ENCODE measurements at places on chromosomes 2 and 18.

DNA sequence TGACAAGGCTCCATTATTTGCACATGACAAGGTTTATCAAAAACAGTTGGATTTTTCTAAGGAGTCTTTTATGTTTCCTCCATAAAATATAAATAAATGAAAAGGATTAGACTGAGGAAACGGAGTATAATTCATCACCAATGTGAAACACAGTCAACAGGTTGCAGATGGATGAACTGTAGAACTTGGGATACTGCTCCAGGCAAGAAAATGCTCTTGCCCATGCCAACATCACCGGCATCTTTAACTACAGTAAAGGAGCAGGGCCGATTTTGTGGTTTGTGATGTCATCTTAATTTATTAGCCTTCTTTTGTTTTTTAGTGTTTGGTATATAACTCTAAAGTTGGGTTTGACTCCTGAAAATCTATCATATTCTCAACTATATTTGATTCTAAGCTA is 577.3 kb downstream of the EPHA4 start:
- no peak for DNase-seq

- no peak for DNase-seq
Measured at GRCh38 chr2:188576651-188577050, 285.0 kb downstream of the GULP1 start.

DNA sequence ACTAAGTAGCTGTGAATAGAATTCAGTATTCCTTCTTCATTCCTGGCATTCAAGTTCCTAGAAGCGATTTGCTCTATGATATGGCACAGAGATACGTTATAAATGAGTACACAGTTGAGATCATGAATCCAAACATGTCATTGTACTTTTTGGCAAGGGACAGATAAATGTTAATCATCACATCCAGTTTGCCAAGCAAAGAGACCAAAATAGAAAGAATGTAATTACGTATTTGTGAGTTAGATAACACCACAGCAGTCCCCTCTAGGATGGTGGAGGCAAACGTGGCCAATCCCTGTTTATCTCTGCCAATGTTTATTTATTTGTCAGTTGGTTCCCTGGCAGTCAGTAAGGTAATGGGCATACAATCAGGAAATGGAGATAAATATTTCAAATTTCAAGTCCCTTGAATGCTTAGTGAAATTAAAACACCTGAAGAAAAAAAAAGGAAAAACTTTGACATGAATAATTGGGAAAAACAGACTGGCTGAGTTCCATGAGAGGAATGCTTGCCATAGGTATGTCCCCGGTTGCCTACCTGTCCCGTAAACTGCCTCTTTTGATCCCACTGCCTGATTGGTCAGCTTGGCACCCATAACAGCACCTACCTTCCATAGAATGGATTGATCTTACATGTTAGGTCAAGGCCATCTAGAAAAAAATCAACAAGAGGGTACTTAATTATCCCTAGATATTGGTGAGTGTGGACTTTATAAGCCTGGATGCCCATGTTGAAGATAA is 451.1 kb upstream of the NETO1 start:
- DNase-seq = no peak

DNA sequence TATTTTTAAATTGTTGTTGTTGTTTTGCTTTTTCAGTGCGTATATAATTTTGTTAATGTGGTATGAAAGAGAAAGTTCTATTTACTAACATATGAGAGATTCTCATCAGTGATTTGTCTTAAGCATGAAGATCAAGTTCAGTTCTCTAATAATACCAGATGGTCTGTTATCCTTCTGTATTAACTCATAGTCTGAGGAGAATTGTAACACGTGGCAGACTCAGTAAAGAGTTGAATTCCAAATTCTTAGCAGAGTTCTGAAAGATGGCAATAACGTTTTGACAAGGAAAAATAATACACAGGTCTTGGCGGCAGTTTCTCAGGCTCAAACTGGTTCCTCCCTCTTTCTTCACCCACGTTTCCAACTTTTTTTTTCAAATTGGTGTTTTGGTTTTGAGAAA is 17.2 kb upstream of the COL3A1 start:
- no peak for DNase-seq

DNA sequence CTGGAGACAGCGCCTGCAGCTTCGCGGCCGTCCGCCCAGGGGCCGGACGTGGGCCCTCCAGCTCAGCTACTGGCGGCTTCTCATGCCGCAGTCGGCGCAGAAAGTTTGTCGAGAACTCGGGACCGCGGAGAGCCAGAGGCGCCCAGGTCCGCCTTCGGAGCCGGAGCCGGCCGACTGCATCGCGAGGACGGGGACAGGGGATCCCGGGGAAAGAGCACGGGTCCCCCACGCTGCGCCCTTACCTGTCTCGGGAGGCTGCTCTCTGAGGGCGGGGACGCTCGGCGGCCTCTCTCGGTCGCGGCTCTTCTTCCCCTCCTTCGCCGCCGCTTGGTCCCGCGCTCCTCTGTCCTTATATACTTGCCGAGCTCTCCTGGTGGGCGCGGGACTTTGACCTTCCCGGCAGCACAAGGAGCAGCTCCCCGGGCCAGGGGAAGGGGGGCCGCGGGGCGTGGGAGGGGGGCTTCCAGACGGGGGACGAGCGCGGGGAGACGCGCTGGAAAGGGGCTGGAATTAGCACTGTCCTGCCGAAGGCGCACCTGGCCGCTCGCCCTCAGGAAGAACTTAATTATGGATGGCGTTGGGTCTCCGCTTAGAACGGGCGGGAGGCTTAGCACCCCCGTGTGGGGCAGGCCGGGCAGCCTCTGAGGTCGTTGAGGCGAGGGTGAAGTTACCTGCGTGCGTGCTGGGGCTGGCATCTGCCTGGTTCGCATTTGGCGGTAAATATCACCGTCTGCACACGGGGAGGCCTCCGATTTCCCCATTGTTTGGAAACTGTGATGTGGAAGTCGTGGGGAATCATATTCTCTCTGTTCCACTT is at the start of gene POMC:
Gene POMC, minus strand, starts transcription at position 325 of the 817 bp plus-strand sequence. CDS start 3,808 bp downstream, outside the sequence.
- peak; percentile 28 for DNase-seq
